ENCODE measurements at places on chromosomes 3 and 15.

- DNase-seq = no peak
These were observed 26.4 kb upstream of the GABPB1 start for GRCh38 chr15:50381438-50381837.

GRCh38 chr15:86247249-86247955 is 167.7 kb downstream of the AGBL1 start:
- no peak for DNase-seq

DNA sequence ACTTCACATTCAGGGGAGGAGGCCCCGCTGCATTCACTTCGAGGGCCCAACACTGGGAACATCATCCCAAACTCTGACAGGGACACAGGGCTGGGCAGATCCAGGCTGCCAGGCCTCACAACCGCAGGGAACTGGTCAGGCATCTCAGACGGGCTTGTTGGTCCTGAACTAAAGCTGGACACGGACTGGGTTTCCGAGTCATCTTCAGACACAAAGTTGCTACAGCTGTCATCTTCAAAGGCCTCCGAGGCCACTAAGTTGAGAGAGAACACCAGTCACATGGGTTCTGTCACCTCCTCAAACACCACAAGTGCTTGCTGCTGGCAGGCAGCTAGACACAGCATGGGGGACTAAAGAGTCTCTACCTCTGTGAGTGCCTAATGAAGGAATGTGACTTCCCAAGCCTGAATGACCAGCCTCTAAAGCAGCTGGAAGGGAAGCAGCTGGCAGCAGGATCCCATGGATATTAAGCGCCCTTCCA is 50.9 kb downstream of the CAPN7 start:
- no peak for DNase-seq

- DNase-seq = no peak
These were observed 5.3 kb upstream of the SNRK start for GRCh38 chr3:43281020-43281419.

DNA sequence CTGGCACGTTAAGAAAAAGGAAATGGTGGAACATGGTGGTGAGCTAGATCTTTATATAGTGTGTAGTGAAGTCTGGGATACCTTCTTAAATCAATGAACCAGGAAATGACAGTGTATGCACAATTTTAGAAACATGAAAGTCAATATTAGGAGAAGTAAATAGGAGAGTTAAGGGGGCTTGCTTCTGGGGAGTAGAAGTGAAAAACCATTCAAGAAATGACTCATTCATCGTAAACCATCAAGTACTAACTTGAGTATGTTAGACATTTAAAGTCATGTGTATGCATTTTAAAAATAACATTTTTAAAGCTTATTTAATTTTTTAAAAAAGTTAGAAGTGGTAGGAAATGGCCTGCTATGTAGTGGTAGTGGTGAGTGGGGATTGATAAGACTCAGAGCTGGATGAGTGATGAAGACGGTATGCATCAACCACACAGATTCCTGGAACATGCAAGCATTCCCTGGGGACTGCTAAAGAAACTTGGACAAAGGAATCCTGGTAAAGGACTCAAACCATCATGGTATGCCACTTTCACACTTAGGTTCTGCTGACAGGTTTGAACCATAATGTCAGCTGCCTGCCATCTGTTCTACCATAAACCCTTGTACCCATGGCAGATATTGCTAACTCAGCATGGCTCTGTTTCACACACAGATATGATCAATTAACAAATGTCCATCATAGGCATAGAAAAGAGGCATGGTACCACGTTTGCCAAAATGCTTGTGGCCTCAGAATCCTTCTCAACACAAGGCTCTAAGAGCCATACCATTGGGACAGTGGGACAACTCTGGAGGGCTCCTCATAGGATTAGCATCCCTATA is 28.9 kb upstream of the MITF start:
- DNase-seq = no peak

DNA sequence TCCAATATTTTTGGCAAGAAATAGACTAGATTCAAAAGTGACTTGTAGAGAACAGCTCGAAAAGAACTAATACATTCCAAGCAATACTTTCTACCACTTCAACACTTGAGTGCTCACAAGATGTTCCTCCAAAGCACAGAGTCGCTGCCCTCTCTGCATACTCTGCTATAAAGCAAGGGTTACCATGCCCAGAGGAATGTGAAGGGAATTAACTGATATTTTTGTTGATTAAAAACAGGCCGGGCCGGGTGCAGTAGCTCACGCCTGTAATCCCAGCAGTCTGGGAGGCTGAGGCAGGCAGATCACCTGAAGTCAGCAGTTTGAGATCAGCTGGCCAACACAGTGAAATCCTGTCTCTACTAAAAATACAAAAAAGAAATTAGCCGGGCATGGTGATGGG is 57.6 kb upstream of the CSPG5 start:
- no peak for DNase-seq

DNA sequence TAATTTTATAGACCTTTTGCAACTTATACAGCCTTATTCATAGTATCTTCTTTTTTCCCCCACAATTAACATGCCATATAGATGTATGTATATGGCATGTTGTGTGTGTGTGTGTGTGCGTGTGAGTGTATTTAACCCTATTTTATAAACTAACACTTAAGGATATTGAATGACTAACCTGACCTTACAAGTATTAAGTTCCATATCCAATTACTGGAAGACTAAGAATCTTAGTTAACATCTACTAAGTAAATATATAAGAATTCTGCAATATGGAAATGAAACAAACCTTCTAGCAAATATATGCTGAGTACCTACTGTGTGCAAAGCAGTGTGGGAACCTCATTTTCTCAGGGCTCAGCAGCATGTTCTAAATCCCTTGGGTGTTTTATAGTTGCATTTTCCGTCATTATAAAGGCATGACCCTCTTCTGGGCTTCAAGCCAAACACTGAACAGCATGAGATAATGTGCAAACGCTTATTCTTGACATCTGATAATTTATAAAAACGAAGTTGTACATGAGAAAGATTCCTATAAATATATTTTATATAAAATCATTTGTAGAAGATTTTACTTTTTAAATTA is 105.5 kb downstream of the NLGN1 start:
- DNase-seq = no peak

DNA sequence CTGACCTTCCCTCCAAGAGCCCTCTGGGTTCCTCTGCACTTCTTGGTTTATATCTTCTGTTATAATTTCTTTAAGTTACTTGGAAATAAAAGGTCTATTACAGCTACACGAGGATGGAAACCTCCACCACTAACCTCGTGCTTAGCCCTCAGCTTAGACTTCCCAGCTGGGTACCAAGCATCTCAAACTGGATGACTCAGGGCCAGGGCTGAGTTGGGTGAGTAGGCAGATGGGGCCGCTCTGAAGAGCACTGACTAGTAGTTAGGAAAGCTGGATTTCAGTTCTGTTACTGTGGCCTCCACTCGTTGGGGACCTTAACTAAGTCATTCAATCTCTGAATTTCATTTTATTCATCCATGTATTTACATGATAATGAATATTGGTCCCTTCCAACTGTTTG is 1036.6 kb downstream of the IGSF11 start:
- no peak for DNase-seq

- DNase-seq = no peak
These were observed 22.7 kb upstream of the OR5K1 start for GRCh38 chr3:98440283-98440682.

DNA sequence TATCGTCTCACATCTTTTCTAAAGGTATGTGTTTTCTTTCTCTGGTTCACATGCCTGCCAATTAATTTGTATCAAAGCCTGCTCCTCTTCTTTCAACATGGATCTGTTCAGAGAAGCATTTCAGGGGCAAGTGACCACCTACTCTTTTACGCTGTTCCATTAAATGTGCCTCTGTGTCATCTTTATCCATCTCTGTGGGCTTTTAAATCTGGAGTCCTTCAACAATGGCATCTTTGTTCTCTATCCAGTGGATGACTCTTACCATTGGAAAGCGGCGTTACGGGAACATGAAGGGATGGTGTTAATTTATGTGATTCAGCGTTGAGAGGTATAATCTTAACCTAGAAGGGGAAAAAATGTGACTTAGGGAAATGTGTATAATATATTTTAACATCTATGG is 92.7 kb upstream of the CFAP20DC start:
- DNase-seq = no peak

DNA sequence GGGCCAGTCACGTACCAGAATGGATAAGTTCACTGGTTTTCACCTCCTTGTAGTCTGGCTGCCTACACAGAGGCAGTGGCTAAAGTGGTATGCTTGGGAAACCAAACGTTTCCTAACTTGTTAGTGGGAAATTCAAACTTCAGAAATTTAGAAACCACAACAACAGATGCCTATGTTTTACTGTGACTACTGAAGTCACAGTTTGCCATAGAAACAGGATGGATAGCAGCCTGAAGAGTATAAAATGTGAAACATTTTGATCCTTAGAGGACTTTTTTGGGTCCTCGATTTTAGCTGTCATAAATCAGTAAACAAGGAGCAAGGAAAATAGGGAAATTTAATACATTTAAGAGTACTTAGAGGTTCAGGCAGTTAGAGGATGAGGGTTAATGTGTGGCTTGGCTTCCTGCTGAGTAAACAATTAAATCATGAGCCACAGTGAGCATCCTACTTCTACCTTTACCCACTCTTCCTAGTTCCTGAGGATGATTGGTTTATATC is 48.6 kb downstream of the CMSS1 start:
- no peak for DNase-seq

DNA sequence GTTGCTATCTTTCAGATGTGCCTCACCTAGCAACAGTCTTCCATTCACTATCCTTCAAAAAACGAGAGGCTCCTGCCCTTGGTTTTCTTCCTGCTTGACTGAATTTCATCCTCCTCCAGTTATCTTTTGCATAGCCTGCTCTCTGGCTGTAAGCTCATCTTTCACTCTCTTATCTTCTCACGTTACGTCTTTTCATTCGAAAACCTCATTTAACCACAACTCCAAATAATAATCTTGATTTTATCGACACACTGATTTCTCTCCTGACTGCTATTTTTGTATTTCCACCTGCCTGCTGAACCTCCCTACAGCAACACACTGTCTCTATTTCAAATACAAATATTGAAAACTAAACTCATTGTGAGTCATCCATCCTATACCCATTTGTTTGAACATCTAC is 230.7 kb upstream of the TMC3 start:
- DNase-seq = no peak

DNA sequence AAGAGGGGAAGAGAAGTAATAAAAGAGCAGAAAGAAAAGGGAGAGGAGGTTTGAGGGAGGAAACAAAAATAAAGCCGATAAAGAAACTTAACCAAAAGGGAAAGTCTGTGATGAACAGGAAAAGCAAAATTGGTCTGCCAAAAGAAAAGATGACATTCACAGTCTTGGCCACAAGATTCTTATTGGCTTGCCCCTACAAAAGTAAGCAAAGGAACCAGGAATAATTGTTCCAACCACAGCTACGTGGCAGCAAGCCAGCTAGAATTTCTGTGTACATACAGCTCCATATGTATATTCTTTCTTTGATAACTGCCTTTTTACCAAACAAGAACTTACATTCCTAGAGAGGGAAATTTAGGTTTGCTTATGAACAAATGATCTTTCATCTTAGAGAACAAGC is 79.6 kb downstream of the MLH1 start:
- no peak for DNase-seq

- DNase-seq = no peak
These were observed 88.9 kb downstream of the EOMES start for GRCh38 chr3:27633224-27633545.

DNA sequence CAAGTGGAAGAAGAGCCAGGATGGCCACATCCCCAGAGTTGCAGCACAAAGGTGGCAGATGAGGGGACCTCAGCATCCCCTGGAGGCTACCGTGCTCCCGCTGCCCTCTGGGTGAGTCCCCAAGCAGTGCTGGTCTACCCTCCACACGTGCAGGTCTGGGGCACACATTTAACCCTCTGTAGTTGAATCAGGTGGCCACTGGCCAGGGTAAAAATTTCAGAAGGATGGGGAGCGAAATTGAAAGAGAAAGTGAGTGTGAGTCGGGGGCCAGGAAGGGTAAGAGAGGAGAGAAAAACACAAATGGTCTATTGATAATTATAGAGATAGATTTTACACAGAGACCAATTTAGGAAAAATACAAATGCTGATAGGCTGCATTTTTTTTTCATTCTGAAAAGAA is 139.5 kb upstream of the EIF1B start:
- DNase-seq = no peak

DNA sequence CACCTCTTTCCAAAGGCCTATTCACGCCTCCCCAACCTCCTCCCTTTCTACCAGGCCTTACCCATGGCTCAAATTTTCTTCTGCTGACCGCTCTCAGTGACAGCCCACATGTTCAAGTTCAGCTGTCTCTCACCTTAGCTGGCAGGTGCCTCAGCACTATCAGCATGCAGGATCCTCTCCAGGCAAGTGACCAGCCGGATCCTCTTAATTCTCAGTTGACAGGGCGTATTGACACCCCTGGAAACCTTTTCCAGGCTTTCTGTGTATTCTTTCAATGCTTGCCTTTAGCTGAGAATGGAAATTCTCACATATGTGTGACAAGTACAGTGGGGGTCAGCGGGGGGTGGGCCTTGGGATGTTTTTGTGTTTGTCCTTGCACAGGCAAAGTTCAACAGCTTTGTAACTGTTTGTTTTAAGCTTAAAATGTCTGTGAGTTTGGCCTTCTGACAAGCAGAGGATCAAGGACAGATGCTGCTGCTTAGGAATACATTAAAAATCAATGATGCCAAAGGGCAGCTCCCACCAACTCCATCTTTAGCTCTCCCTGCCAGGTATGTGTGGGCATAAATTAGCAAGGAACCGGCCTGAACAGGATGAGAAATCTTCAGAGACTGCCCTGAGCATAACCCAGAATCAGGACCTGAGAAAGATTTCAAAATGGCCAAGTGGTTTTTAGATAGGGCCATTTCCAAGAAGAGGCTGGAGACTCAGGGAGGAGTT is 17.4 kb upstream of the BDH1 start:
- no peak for DNase-seq

DNA sequence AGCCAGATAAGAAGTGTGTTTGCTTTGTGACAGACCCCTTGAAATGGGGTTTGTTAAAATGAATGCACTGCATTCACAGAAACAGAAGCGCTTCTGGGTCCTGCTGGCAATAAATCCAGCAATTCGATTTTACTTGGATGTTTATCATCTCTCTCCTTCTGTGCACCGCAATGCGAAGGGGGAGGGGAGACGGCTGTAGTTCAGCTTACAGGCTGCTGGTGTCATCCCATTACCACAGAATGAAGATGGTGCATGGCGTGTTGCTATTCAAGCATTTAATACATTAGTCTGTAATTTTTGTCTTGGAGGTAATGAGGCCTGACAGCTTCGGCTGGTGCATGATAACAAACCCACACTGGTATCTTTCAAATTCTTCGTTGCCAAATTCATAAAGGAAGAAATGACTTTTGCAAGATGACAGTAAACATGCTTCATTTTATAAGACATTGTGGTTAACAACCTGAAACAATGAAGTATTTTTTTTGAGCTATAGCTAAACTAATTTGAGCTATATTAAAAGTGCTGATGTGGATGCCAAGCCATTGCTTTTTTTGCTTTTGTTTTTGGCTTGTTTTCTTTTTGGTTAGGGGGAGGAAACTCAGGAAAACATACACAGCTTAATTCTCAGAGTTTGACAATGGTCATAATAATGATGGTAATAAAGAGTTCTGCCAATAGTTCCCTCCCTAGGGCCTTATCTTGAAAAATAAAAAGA is 418.3 kb downstream of the OTOL1 start:
- DNase-seq = peak; percentile 4

GRCh38 chr3:150680562-150680961 is 23.2 kb downstream of the ERICH6 start:
- no peak for DNase-seq
